Activated CD4-positive, alpha-beta memory T cell treated with anti-CD3 and anti-CD28 coated beads, Interleukin-2, amount 10 ng/mL, durations not matched to agents 7 days and 5 days (primary cell): ENCODE measurements at places on chromosomes 13 and 19. TPM values are rescaled to one million over a fixed set of nuclear protein-coding genes. Genes with fewer than 3 reads are reported as not detected.

DNA sequence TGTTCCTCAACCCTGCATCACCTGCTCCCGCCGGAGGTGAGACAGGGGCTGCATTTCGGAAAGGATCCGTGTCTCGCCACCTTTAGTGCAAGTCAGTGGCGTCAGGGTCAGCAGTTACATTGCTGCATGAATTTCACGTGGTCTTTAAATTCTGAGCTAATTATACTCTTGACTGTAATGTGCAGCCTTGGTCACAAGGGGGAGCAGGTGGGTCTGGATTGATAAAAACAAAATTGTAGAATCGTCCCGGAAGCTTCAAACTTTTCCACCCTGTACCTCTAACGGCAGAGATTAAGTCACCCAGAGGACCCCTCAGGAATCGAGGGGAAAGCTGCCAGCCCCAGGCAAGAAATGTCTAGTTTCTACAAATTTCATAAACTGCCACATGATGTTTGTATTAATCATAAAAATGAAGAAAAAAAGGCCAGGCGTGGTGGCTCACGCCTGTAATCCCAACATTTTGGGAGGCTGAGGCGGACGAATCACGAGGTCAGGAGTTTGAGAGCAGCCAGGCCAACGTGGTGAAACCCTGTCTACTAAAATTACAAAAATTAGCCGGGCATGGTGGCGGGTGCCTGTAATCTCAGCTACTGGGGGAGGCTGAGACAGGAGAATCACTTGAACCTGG is 20.2 kb downstream of the BBC3 start:
- H3K4me1 ChIP-seq = peaks cover 16% of the 10 kb centered on the region
- H3K27ac ChIP-seq = peak overlapping the region; percentile 72
- H3K27me3 ChIP-seq = no peaks in the 10 kb centered on the region
- peaks cover 46% of the 10 kb centered on the region for H3K36me3 ChIP-seq

GRCh38 chr13:44110091-44110621 is 230.5 kb downstream of the LACC1 start:
- no peaks in the 10 kb centered on the region for H3K27me3 ChIP-seq
- H3K27ac ChIP-seq = no peak overlapping the region
- H3K4me1 ChIP-seq = peaks cover 9% of the 10 kb centered on the region
- H3K4me3 ChIP-seq = no peak overlapping the region
- H3K36me3 ChIP-seq = no peaks in the 10 kb centered on the region

GRCh38 chr13:107790397-107790796 is 424.9 kb downstream of the LIG4 start:
- no peaks in the 10 kb centered on the region for H3K36me3 ChIP-seq
- no peak for DNase-seq
- H3K27ac ChIP-seq = no peak overlapping the region
- no peaks in the 10 kb centered on the region for H3K4me1 ChIP-seq
- H3K27me3 ChIP-seq = no peaks in the 10 kb centered on the region
- H3K4me3 ChIP-seq = no peak overlapping the region

DNA sequence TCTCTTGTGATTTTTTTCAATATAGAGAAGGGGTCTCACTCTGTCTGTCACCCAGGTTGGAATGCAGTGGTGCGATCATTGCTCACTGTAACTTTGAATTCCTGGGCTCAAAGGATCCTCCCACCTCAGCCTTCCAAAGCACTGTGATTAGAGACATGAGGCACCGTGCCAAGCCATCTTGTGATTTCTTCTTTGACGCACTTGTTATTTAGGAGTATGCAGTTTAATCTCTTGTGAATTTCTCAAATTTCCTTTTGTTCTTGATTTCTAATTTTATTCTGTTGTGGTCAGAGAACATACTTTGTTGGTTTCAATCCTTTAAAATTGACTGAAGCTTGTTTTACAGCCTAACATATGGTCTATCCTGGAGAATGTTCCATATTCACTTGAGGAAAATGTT is 14.5 kb downstream of the IPO5 start:
- H3K4me1 ChIP-seq = no peaks in the 10 kb centered on the region
- no peak for DNase-seq
- H3K36me3 ChIP-seq = no peaks in the 10 kb centered on the region
- H3K27ac ChIP-seq = no peak overlapping the region
- peaks cover 16% of the 10 kb centered on the region for H3K27me3 ChIP-seq

- no peak for DNase-seq
- H3K27me3 ChIP-seq = peaks cover 2% of the 10 kb centered on the region
- H3K4me3 ChIP-seq = no peak overlapping the region
- H3K36me3 ChIP-seq = no peaks in the 10 kb centered on the region
- no peak overlapping the region for H3K27ac ChIP-seq
These were observed 18.6 kb downstream of the NALCN start for GRCh38 chr13:101397742-101398141.

DNA sequence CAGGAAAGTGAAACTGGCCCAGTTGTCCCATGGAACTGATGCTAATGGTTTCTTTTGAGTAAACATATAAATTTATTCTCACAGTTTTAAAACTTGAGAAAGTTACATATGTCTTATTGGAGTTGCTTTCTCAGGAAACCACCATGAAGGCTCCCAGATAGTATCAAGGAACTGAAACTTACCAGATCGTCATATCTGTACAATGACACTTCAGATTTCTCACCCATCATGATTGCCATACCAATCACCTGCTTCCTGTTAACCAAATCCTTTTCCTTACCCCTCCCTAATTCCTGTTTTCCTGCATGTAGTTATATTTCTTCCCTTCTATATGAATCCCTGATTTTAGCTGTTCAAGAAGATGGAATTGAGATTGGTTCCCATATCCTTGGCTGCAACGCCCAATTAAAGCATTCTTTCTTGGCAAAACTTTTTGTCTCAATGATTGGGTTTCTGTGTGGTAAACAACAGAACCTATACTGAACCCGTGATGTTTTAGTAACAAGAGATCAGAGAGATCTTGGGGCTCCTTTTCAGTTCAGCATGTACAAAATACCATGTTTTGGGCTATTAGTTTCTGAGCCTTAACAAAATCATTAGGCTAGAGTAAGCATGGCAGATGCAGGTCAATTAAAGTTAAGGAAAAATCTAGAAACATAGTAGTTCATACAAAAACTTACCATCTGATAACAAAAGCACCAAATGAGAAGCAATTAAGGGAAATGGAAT is 781.3 kb upstream of the MIR17HG start:
- H3K4me1 ChIP-seq = no peaks in the 10 kb centered on the region
- no peaks in the 10 kb centered on the region for H3K36me3 ChIP-seq
- H3K4me3 ChIP-seq = no peak overlapping the region

GRCh38 chr13:47081246-47081645 is 184.4 kb upstream of the HTR2A start:
- no peak for DNase-seq
- no peaks in the 10 kb centered on the region for H3K36me3 ChIP-seq
- H3K27ac ChIP-seq = no peak overlapping the region
- peaks cover 1% of the 10 kb centered on the region for H3K27me3 ChIP-seq
- H3K4me3 ChIP-seq = no peak overlapping the region

- no peak for DNase-seq
- H3K27ac ChIP-seq = no peak overlapping the region
- H3K4me1 ChIP-seq = no peaks in the 10 kb centered on the region
- H3K36me3 ChIP-seq = no peaks in the 10 kb centered on the region
- no peaks in the 10 kb centered on the region for H3K27me3 ChIP-seq
These were observed 44.7 kb upstream of the RANBP3 start for GRCh38 chr19:6022570-6023064.

- no peak overlapping the region for H3K27ac ChIP-seq
- DNase-seq = no peak
- H3K4me3 ChIP-seq = no peak overlapping the region
- no peaks in the 10 kb centered on the region for H3K27me3 ChIP-seq
These were observed 6.2 kb downstream of the OCEL1 start for GRCh38 chr19:17232258-17232657.

GRCh38 chr13:65594298-65594781 is 1635.8 kb downstream of the PCDH9 start:
- H3K36me3 ChIP-seq = no peaks in the 10 kb centered on the region
- H3K4me1 ChIP-seq = no peaks in the 10 kb centered on the region
- no peak overlapping the region for H3K4me3 ChIP-seq
- H3K27me3 ChIP-seq = no peaks in the 10 kb centered on the region
- no peak for DNase-seq

DNA sequence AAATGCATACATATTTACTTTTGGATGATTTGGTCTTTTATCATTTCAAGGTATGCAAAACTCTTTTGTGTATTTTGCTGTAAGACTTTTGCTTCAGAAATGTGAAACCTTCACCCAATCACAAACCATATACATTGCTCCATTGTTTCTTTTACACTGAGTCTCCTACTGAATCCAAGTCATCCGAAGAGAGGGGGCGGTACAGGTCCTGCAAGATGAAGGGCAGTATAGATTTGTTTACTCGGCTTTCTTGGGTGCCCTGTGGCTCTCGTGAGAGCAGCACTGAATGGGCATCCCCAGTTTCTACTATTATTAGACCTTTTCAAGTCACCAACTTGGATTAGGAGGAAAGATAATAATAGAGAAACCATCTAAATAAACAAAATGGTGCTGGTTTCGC is 280.6 kb downstream of the DCLK1 start:
- H3K4me1 ChIP-seq = no peaks in the 10 kb centered on the region
- no peak for DNase-seq

DNA sequence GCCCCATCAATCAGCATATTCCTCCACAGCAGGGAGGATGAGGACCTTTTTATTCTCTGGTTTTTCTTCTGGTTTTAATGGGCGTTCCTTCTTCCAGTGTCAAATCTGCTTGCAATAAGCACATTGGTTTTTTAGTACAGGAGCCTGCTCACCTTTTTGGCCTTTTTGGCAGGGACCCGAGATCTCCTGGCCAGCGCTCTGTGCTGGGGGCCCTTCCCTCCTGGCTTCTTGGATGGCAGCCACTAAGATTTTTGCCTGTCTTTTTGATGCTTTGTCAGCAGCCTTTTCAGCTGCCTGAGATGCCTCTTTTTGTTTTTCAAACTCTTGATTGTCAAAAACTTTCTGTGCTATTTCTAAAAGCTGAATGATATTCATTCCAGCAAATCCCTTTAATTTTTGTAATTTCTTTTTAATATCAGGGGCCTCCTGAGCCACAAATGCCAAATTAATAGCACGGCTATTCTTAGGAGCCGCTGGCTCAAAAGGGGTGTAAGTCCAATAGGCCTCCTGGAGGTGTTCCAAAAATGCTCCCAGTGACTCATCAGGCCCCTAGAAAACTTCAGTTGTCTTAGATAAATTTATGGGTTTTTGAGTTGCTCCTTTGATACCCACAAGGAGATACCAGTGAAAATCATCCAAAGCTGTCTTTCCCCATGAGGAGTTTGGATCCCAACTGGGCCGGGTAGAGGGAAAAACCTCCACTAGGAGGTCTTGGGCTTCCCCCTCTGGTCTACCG is 73.0 kb downstream of the ZNF100 start:
- H3K4me1 ChIP-seq = no peaks in the 10 kb centered on the region
- no peaks in the 10 kb centered on the region for H3K27me3 ChIP-seq
- no peak for DNase-seq
- H3K27ac ChIP-seq = no peak overlapping the region
- H3K4me3 ChIP-seq = no peak overlapping the region
- H3K36me3 ChIP-seq = no peaks in the 10 kb centered on the region

DNA sequence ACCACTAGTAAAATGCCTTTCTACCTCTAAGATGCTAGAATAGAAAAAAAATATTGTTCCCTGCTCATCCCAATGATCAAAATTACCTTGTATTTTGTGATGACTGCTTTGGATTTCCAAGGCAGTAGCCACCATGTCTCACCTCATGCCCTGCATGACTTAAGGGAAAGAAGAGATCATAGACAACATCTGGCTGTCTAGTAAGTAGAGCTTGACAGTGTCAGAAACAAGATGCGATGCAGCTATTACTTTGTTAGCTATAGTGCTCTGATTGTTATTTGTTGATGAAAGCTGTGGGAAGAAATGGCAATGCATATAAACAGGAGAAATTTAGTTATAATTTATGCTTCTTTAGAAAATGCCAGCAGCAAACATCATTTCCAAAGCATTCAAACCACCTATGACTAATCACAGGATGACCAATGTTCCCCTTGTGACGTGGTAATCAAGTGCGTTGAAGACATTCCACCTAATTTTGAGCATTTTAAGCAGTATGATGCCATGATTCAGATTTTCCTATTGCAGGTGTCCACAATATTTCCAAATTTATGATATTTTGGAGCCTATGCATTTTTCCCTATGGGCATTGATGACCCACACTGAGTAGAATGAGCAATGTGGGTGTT is 308.3 kb downstream of the KCNRG start:
- peaks cover 10% of the 10 kb centered on the region for H3K4me1 ChIP-seq
- H3K27me3 ChIP-seq = peaks cover 8% of the 10 kb centered on the region
- H3K36me3 ChIP-seq = no peaks in the 10 kb centered on the region
- H3K27ac ChIP-seq = no peak overlapping the region

Gene LILRB3
- 5.3 TPM for total RNA-seq

Gene CD70
- total RNA-seq = 64.1 TPM

Gene MRPS31
- total RNA-seq = 34.0 TPM

Gene PROZ
- total RNA-seq = not detected

Gene ZFP82
- 4.2 TPM for total RNA-seq

Gene CPT1C
- total RNA-seq = 1.9 TPM

Gene ZNF77
- 4.2 TPM for total RNA-seq
